A673 (cell line): ENCODE measurements at places on chromosomes 13 and 19. TPM values are rescaled to one million over a fixed set of nuclear protein-coding genes. Genes with fewer than 3 reads are reported as not detected.
A peak's percentile ranks its signal among the peaks of the same experiment; 100 is the strongest.

ZNF284 gene
- 3.1 and 3.2 TPM in 2 replicates for total RNA-seq

IGFL2 gene
- 0.45 and 0.59 TPM in 2 replicates for total RNA-seq

FFAR3 gene
- total RNA-seq, result 0.15 TPM in 1 of 2 replicates, not detected in the other

YJEFN3 gene
- total RNA-seq, result 8.6 TPM in 2 replicates

RASGRP4 gene
- total RNA-seq, result not detected in 2 replicates

SELENOV gene
- not detected in 2 replicates for total RNA-seq

TUBA3C gene
- not detected in 2 replicates for total RNA-seq

PPP1R37 gene
- 33.6 and 34.0 TPM in 2 replicates for total RNA-seq

EHD2 gene
- 2.9 and 3.0 TPM in 2 replicates for total RNA-seq

SMIM24 gene
- total RNA-seq, result not detected in 2 replicates

GRCh38 chr13:99339736-99340397 lies 32.7 kb upstream of the GPR183 start:
- peaks cover 8% of the 10 kb centered on the region for H3K36me3 ChIP-seq

- no peak overlapping the region for H3K27ac ChIP-seq
- H3K4me1 ChIP-seq, result no peaks in the 10 kb centered on the region
- no peaks in the 10 kb centered on the region for H3K36me3 ChIP-seq
- H3K4me3 ChIP-seq, result no peak overlapping the region
- H3K27me3 ChIP-seq, result no peaks in the 10 kb centered on the region
Observed at GRCh38 chr13:50951366-50951765, 41.8 kb downstream of the RNASEH2B start.

DNA sequence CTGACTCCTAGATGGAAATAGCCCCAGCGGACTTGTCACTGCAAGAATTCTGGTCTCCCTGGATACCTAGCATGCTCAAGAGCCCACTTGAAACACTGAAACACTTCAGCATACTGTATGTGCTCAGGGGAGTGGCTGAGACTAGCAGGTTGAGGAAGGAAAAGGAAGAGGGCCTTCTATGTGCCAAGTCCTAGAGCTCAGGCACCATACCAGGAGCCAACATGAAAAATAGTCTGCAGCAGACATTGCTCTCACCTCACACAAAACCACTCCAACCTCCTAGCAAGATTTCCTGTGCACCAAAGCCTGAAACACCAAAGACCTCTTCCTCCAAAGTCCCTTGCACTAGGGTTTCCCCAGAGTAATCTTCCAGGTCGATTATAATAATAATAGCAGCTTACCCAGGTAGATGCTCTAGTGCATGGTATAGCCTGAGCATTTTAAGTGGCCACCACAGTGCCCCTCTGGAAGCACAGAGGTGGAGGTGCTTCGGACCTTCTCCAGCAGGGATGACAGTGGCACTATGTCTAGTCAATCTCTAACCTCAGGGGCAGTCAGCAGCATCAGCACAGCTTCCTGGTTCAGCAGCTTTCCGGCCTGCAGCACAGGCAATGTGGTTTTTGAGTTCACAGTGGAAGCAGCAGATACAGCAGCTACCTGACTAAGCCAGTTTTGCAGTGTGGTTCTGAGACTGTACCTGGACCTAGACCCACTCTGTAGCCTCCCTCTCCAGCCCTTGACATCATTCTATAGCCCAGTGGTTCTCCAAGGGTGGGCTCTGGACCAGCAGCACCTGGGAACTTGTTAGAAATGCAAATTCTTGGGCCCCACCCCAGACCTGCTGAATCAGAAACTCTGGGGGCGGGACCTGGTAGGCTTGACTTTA lies 45.6 kb upstream of the UBE2L5 start:
- no peak for DNase-seq
- no peak overlapping the region for H3K27ac ChIP-seq
- peaks cover 8% of the 10 kb centered on the region for H3K4me1 ChIP-seq
- no peaks in the 10 kb centered on the region for H3K27me3 ChIP-seq
- no peaks in the 10 kb centered on the region for H3K36me3 ChIP-seq

DNA sequence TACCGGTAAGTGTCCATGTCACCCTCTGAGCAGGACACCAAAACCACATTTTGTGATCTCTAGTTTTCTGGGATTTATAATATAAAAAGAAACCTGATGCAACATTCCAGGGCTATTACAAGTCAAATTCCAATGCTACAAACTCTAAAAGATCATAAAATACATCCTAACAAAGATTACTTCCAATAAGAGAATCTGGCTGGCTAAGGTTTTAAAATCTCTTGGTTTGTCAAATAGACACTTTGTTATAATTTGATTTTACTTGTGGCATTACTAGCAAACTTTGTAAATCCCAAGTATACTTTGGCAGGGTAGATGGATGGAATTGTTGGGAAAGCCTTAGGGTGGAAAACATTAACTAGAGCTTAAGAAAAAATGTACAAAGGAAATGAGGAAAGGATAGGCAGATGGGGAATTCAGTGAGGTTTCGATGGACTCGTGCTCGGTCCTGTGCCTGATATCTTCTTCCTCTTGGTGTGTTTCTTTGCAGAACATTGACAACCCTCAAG lies 74.0 kb upstream of the POMP start:
- peaks cover 5% of the 10 kb centered on the region for H3K4me1 ChIP-seq
- no peaks in the 10 kb centered on the region for H3K27me3 ChIP-seq
- H3K4me3 ChIP-seq, result no peak overlapping the region
- no peak overlapping the region for H3K27ac ChIP-seq
- DNase-seq, result no peak
- no peaks in the 10 kb centered on the region for H3K36me3 ChIP-seq

DNA sequence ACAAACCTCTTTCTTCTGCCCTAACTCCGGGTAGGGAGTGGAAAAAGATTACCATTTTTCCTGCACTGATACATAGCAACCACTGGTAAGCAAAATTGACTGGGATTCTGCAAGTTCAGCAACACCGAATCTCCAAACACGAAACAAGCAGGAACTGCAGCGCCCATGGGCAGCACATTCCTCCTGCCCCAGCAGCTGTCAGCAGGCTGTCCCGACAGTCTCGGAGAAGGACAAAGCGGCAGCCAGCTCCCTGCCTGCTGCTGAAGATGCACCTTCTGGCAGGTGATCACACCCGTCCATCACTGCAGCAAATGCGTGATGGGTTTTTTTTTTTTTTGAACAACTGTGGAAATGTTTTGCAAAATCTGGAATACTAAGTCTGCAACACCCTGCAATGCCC lies 6.7 kb downstream of the TMTC4 start:
- H3K36me3 ChIP-seq, result peaks cover 46% of the 10 kb centered on the region
- DNase-seq, result no peak
- no peaks in the 10 kb centered on the region for H3K27me3 ChIP-seq
- no peak overlapping the region for H3K27ac ChIP-seq
- peaks cover 19% of the 10 kb centered on the region for H3K4me1 ChIP-seq
- no peak overlapping the region for H3K4me3 ChIP-seq

GRCh38 chr13:91111476-91112200 lies 235.8 kb upstream of the MIR17HG start:
- no peak for DNase-seq
- no peaks in the 10 kb centered on the region for H3K4me1 ChIP-seq
- H3K4me3 ChIP-seq, result no peak overlapping the region
- H3K27me3 ChIP-seq, result peaks cover 75% of the 10 kb centered on the region
- no peak overlapping the region for H3K27ac ChIP-seq

- no peaks in the 10 kb centered on the region for H3K27me3 ChIP-seq
- H3K4me3 ChIP-seq, result peak overlapping the region; percentile 62
- H3K4me1 ChIP-seq, result peaks cover 14% of the 10 kb centered on the region
- H3K27ac ChIP-seq, result peak overlapping the region; percentile 83
- DNase-seq, result peak; percentile 72
- H3K36me3 ChIP-seq, result peaks cover 41% of the 10 kb centered on the region
Observed at GRCh38 chr19:40366697-40367561, 18.4 kb downstream of the PLD3 start.

DNA sequence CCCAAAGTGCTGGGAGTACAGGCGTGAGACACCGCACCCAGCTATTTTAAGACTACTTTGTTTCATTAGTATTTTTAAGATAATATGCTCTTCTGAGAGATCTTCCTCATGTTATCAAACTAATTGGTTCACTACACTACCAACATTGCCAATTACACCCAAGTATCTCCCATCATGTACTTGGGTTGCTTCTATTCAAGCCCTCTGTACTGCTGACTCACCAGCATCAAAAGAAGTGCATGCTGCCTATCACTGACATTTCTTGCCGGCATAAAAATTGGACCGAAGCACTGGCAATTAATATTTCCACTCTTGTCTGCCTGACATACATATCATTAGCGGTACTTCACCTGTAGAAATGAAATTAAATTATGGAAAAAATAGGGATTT lies 164.2 kb upstream of the NBEA start:
- no peak for DNase-seq
- H3K36me3 ChIP-seq, result no peaks in the 10 kb centered on the region
- H3K27ac ChIP-seq, result no peak overlapping the region
- no peaks in the 10 kb centered on the region for H3K4me1 ChIP-seq

DNA sequence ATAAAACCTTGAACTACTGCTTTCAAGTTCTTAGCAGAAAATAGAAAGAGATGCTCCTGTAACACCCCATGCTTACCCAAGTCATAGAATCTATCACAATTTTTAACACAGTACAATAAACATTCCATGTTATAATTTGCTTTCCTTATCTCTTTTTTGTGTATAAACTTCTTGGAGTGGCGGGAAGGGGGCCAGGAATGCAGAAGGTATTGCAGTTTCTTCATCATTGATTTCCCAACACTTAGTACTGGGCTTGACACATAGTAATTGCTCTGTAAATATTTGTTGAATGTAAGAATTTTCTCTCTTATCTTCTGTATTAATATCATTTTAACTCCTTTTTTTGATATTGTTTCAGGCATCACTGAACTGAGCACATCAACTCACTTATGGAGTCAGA lies 535.8 kb downstream of the KCTD12 start:
- DNase-seq, result no peak
- no peak overlapping the region for H3K4me3 ChIP-seq
- H3K4me1 ChIP-seq, result no peaks in the 10 kb centered on the region
- H3K27ac ChIP-seq, result no peak overlapping the region
- H3K27me3 ChIP-seq, result peaks cover 3% of the 10 kb centered on the region

GRCh38 chr19:4581666-4582553 lies 22.4 kb upstream of the SEMA6B start:
- H3K27me3 ChIP-seq, result peaks cover 9% of the 10 kb centered on the region
- H3K4me3 ChIP-seq, result peak overlapping the region; percentile 53
- peaks cover 27% of the 10 kb centered on the region for H3K4me1 ChIP-seq
- no peaks in the 10 kb centered on the region for H3K36me3 ChIP-seq

DNA sequence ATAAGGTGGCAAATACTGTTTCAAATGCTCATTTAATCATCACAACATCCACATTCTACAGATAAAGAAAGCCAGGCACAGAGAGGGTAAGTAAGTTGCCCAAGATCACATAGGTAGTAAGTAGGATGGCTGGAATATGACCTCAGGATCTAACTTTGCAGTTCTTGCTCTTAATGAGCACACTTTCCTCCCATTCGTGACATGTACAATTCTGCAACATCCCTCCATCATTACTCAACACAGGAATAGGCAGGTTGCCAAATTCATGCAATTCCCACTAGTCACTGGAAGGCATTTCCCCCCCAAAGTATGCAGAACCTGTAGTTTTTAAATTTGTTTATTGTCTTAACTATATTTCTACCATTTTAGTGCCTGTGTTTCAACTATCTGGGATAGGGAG lies 109.2 kb downstream of the OLFM4 start:
- no peaks in the 10 kb centered on the region for H3K36me3 ChIP-seq
- peak; percentile 22 for DNase-seq
- H3K27ac ChIP-seq, result no peak overlapping the region
- no peak overlapping the region for H3K4me3 ChIP-seq

GRCh38 chr19:38522915-38523314 lies 89.4 kb downstream of the RYR1 start:
- H3K4me3 ChIP-seq, result no peak overlapping the region
- no peaks in the 10 kb centered on the region for H3K27me3 ChIP-seq
- H3K27ac ChIP-seq, result no peak overlapping the region
- DNase-seq, result no peak

DNA sequence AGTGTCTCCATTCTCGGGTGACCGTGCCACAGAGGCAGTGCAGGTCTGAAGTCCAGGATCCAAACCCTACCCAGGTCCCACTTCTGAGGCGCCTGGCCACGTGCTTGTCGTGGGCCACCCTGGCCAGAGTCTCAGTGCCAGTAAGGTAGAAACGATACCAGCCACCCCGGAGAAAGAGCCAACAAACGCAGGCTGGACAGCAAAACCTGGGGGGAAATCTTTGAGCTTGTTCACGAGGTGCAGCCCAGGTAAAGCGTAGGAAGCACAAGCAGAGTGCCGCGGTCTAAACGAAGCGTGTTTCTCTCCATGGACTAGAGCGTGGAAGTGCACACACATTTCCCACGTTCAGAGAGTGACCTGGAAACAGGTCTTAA lies 95.6 kb downstream of the ATP11A start:
- H3K27me3 ChIP-seq, result no peaks in the 10 kb centered on the region
- H3K27ac ChIP-seq, result no peak overlapping the region
- no peak overlapping the region for H3K4me3 ChIP-seq
- no peaks in the 10 kb centered on the region for H3K4me1 ChIP-seq
- H3K36me3 ChIP-seq, result no peaks in the 10 kb centered on the region

- no peak overlapping the region for H3K4me3 ChIP-seq
- no peak for DNase-seq
- no peaks in the 10 kb centered on the region for H3K36me3 ChIP-seq
- no peaks in the 10 kb centered on the region for H3K4me1 ChIP-seq
- no peaks in the 10 kb centered on the region for H3K27me3 ChIP-seq
- H3K27ac ChIP-seq, result no peak overlapping the region
Observed at GRCh38 chr19:51921949-51922348, 5.3 kb upstream of the ZNF613 start.

DNA sequence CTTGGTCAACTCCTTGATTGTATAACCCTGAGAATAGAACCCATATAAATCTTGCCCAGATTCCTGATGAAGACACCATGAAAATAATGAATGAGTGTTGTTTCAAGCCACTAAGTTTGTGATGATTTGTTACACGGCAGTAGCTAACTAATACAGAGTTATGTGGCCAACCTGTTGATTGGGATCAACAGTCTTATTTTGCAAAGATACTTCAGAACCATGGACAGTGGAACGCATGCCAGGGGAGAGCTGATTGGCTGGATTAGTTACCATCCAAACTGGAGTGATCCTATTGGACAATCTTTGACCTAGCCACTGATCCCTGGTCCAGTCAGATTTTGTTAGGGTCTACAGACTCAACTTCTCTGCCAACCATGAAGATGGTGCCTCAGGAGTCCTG lies 26.6 kb downstream of the CD70 start:
- H3K4me1 ChIP-seq, result no peaks in the 10 kb centered on the region
- no peak overlapping the region for H3K4me3 ChIP-seq
- peak; percentile 54 for DNase-seq
- H3K27me3 ChIP-seq, result no peaks in the 10 kb centered on the region
- no peaks in the 10 kb centered on the region for H3K36me3 ChIP-seq

GRCh38 chr19:53461866-53462265 lies 5.7 kb upstream of the ZNF813 start:
- no peaks in the 10 kb centered on the region for H3K27me3 ChIP-seq
- DNase-seq, result no peak
- H3K4me1 ChIP-seq, result no peaks in the 10 kb centered on the region

DNA sequence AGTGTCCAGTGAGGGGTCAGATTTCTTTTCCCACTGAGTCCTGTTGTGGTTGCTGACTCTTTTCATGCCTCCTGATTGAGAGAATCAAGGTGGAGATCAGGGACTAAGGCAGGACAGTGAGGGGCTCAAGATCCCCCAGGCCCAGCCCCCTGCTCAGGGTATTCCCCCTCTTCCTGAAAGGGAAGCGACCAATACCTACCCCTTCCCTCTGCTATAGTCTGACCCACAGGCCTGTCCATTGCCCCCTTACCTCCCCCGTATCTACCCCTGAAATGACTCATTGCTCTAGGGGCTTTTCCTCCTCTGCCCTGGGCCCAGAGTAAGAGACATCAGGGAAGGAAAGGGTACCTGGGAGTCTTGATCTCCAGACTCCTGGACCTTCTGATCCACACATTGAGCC lies 1320.5 kb downstream of the UQCRFS1 start:
- H3K4me3 ChIP-seq, result no peak overlapping the region
- H3K36me3 ChIP-seq, result no peaks in the 10 kb centered on the region
- H3K27me3 ChIP-seq, result no peaks in the 10 kb centered on the region
- no peaks in the 10 kb centered on the region for H3K4me1 ChIP-seq
